ENCODE measurements at places on chromosomes 7 and 10.

- no peak for DNase-seq
Measured at GRCh38 chr10:60044242-60044641, 137.9 kb upstream of the CCDC6 start.

GRCh38 chr10:3946234-3947229 lies 161.5 kb upstream of the KLF6 start:
- DNase-seq: no peak

GRCh38 chr7:44385434-44386138 lies 60.2 kb upstream of the CAMK2B start:
- no peak for DNase-seq

DNA sequence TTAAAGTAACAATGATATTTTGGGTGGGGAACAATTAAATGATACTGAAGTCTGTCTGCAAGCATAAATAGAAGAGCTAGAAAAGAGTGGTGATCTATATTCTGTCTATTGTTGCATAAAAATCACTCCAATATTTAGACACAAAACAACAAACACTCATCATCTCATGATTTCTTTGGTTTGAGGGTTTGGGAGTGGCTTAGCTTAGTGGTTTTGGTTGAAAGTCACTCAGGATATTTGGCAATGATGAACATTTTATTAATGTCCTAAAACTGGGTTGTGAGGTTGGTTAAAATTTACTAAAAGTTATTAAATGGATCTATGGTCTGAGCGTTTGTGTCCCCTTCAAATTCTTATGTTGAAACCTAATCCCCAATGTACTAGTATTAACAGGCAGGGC lies 54.7 kb upstream of the EGFR start:
- no peak for DNase-seq

DNA sequence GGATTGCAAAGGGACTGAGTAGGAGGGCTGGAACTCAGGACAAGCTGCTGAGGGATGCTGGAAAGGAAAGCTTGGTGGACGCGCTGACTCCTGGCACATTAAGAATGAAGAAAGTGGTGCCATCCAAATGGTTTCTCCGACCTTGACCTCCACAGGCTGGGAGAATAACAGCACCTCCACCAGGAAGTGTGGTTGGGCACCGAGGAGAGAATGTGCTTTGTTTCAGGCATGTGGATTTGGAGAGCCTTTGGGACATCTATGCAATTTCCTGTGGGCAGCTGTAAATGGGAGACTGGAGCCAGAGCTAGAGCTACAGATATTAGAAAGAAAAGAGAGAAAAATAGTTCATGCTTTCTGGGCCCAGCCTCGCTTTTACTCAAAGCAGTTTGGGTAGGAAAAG lies 29.8 kb upstream of the HABP2 start:
- DNase-seq: no peak
